ENCODE measurements at places on chromosomes 6 and 20.

- DNase-seq = no peak
- no peaks in the 10 kb centered on the region for H3K4me1 ChIP-seq
- H3K27ac ChIP-seq = no peak overlapping the region
These were observed 406.2 kb upstream of the NOX3 start for GRCh38 chr6:155861821-155862220.

DNA sequence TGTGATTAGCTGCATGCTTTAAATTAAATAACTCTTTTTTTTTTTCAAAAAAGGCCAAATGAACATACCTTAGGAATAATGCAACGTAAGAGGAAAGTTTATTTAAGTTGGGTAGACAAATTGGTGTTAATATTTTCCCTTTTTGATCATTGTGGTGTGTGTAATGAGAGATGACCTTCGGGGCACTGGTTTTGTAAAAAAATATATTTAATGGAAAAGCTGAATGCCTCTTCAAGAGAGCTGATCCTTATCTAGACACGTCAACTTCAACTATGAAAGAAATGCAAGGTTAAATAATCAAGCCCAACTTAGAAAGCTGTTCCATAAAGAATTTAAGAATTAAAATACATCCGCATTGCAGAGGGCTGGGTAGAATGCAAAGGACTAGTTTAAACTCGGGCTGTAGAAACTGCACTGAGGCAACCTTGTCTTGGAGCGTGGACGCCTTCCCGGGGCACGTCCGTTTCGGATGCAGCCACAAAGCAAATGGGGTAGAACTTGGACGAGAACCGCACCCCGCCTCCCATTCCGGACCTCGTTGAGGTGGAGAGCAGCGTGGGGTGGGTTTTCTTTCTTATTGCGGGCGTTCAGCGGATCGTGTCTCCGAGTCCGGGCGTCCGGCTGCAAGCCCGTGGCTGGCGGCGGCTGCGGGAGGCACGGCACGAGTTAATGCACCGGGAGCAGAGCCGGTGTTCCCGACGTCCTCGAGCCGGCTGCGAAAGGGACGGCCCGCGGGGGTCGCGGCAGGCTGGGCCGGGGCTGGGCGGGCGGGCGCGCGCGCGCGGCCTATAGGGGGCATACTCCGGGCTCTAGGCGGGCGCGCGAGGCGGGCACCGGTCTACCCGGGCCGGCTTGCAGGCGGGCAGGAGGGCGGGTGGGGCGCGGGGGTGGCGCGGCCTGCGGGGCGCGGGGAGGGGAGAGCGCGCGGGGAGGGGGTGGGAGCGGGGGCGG, 1.9 kb downstream of the JARID2 start:
- H3K27ac ChIP-seq = peak overlapping the region; percentile 96
- peak; percentile 39 for DNase-seq
- no peaks in the 10 kb centered on the region for H3K27me3 ChIP-seq
- peaks cover 23% of the 10 kb centered on the region for H3K36me3 ChIP-seq
- H3K4me3 ChIP-seq = peak overlapping the region; percentile 98

GRCh38 chr20:48335308-48336050, 492.3 kb downstream of the PREX1 start:
- no peak for DNase-seq
- H3K27me3 ChIP-seq = peaks cover 9% of the 10 kb centered on the region
- no peak overlapping the region for H3K4me3 ChIP-seq
- no peak overlapping the region for H3K27ac ChIP-seq
- H3K36me3 ChIP-seq = no peaks in the 10 kb centered on the region

DNA sequence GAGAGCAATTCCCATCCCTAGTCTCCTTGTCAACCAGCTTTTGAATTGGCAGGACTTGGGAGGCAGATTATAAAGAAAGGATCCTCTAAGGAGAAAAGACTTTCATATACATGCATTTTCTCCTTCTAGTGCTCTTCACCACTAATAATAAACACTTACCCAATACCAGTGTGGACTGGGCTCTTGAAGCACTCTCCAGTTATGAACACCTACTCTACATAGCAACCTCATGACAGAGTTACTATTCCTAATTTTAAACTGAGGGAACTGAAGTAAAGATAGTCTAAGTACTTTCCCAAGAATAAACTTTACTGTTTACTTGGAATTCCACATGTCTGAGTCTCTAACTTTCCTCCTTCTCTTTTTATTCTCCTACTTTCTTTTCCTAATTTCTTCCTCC, 4.8 kb downstream of the COL9A1 start:
- H3K4me3 ChIP-seq = no peak overlapping the region
- H3K36me3 ChIP-seq = no peaks in the 10 kb centered on the region
- peaks cover 2% of the 10 kb centered on the region for H3K27me3 ChIP-seq
- no peaks in the 10 kb centered on the region for H3K4me1 ChIP-seq
- no peak for DNase-seq

DNA sequence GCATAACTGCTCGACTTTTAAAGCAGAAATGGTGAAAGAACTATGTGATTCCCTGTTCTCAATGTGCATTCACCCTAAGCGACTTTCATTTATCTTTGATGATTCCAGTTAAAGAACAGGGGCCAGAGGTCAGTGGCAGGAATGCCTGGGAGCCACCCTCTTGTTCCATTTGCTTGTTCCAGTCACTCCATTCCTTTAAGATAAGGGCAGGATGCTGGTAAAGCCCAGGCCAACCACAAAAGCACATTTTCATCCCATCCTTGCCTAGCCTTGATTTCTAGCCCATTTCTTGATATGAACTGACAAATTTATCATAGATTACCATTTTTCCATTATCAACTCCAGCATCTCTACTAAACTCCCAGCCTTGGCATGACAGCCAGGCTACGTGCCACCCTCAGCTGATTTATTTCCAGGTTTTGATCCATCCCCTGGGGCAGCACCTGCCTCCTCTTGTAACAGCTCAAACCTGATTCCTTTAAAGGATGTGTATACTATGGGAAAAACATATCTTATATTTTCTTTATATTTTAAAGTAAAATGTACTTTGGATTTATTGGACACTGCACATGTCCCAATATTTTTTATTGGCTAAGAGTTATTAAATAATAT, 19.2 kb downstream of the HMGN3 start:
- H3K27ac ChIP-seq = no peak overlapping the region
- no peaks in the 10 kb centered on the region for H3K27me3 ChIP-seq
- peaks cover 6% of the 10 kb centered on the region for H3K36me3 ChIP-seq
- H3K4me3 ChIP-seq = no peak overlapping the region

DNA sequence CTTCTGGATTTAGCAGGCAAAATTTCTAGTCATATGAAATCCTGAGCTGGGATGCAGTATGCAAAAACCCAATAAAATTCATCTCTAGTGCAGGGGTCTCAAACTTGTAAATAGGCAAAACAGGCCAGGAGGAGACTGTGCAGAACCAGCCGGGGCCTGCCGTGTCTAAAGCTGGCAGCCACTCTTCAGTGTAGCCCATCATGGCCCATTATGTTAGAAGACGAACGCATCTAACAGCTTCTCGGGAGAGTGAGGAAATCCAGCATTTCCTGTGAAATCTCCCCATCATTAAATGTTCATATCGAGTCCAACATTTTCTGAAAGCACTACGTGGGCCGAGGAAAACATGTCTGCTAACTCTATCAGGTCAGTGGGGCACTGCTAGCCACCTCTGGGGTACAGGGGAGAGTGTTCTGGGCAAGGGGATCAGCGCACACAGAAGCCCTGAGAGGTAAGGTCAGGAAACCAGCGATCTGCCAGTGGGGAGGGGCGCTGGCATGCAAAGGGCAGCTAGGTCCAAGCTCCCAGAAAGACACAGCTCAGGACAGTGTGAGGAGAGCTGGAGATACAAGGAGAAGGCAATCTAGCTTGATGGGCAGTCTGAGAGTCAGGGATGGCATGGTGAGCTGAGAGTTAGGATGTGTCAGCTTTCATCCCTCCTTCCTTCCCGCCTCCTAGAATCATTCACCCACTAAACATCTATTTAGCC, 144.2 kb downstream of the PREX1 start:
- H3K27ac ChIP-seq = peak overlapping the region; percentile 14
- no peak overlapping the region for H3K4me3 ChIP-seq
- H3K27me3 ChIP-seq = no peaks in the 10 kb centered on the region
- DNase-seq = no peak

DNA sequence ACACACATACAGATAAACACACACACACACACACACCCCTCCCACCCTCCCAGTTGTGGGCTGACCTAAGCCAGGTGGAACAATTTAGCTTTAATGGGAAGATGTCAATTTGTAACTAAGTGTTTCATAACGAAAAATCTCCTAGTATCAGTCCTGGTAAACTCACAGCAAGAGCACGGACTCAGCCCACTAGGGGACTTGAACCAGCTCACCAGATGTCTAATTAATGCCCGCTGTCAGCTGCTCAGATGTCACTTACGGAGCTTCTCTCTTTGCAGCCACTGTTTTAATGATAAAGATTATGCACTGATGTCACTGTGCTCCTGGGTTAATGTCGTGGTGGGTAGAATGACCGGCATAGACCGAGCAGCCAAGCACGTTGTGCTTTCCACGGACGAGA, 116.6 kb upstream of the INSM1 start:
- no peaks in the 10 kb centered on the region for H3K36me3 ChIP-seq
- no peak overlapping the region for H3K27ac ChIP-seq
- peaks cover 2% of the 10 kb centered on the region for H3K27me3 ChIP-seq

DNA sequence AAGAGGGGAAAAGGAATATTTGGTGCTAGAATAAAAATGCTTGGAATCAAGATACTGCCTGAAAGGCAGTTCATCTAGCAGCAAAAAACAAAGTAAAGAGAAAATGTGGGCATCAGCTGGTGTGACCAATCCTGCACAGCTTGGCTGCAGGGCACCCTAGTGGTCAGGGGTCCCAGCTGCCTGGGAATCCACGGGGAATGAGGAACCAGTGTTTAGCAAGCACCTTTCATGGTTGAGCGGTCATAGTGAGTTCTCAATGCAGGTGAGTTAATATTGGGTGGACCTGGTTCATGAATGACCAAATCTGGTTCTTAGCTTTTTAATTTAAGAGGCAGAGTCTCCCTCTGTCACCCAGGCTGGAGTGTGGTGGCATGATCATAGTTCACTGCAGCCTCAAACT, 53.3 kb downstream of the CAP2 start:
- H3K4me1 ChIP-seq = no peaks in the 10 kb centered on the region
- H3K27ac ChIP-seq = no peak overlapping the region
- H3K36me3 ChIP-seq = no peaks in the 10 kb centered on the region
- H3K4me3 ChIP-seq = no peak overlapping the region
- H3K27me3 ChIP-seq = peaks cover 2% of the 10 kb centered on the region
- DNase-seq = no peak

DNA sequence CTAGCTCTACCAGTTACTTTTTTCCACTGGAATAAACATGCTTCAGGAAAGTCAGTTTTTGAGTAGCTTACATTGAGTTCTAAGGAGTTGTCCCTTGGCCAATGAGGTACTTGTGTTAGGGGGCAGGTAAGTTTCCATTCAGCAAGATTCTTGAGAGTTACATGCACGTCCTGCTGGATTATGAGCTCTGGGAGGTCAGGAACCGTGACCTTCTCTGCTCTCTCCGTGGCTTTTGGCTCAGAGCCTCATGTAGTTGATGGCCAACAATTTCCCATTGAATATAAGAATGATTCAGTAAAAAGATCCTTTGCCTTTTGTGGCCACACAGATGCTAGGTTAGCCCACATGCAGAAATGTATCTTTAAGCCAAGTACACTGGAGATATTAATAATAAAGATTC, 181.8 kb upstream of the RALGAPA2 start:
- no peaks in the 10 kb centered on the region for H3K4me1 ChIP-seq
- H3K36me3 ChIP-seq = no peaks in the 10 kb centered on the region
- no peak overlapping the region for H3K27ac ChIP-seq
- no peak overlapping the region for H3K4me3 ChIP-seq

- no peak overlapping the region for H3K4me3 ChIP-seq
- no peak for DNase-seq
- no peaks in the 10 kb centered on the region for H3K4me1 ChIP-seq
- H3K27me3 ChIP-seq = peaks cover 15% of the 10 kb centered on the region
These were observed 39.2 kb downstream of the FAM50B start for GRCh38 chr6:3888153-3888957.

- H3K4me1 ChIP-seq = peaks cover 45% of the 10 kb centered on the region
- H3K27me3 ChIP-seq = no peaks in the 10 kb centered on the region
- H3K27ac ChIP-seq = no peak overlapping the region
- no peak for DNase-seq
- peaks cover 13% of the 10 kb centered on the region for H3K36me3 ChIP-seq
These were observed 111.2 kb upstream of the SUPT3H start for GRCh38 chr6:45488889-45489288.

DNA sequence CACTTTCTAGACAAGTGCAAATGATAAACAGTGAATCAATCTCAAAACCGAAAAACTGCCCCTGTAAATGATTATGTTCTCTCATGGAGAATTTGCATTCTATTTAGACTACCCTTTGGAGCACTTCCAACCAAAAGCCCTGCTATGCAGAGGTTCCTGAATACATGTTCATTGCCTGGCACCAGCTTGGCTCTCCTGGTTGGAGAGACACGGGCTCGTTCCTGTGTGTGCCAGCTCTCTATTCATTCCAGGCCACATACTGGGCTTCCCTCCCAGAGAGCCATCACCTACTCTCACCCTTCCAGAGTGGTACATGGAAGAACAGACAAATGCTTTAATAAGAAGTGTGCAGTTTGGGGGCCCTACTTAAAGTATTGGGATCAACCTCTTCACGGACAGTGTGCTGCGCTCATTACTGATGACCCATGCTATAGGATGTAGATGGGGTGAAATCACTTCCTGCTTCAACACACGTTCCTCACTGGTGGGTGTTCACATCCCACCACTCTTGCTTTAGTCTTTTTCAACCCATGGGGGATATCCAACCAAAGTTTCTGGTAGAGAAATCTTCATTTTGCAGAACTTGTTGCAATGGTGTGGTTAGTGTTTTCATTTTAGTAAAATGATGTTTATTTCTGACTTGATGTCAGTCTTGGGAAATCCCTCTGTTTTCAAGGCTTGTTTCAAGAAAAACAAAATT, 38.5 kb upstream of the NAA20 start:
- no peak for DNase-seq
- H3K4me1 ChIP-seq = no peaks in the 10 kb centered on the region
- no peaks in the 10 kb centered on the region for H3K36me3 ChIP-seq
- peaks cover 9% of the 10 kb centered on the region for H3K27me3 ChIP-seq

- no peaks in the 10 kb centered on the region for H3K4me1 ChIP-seq
- no peaks in the 10 kb centered on the region for H3K27me3 ChIP-seq
- H3K27ac ChIP-seq = no peak overlapping the region
- no peak for DNase-seq
- H3K4me3 ChIP-seq = no peak overlapping the region
These were observed 68.8 kb downstream of the CDH4 start for GRCh38 chr20:61320691-61321425.

- H3K4me3 ChIP-seq = no peak overlapping the region
- no peak overlapping the region for H3K27ac ChIP-seq
- no peaks in the 10 kb centered on the region for H3K36me3 ChIP-seq
- peaks cover 53% of the 10 kb centered on the region for H3K27me3 ChIP-seq
- DNase-seq = no peak
These were observed 16.7 kb downstream of the TRAPPC3L start for GRCh38 chr6:116528780-116529179.

- H3K27me3 ChIP-seq = no peaks in the 10 kb centered on the region
- no peaks in the 10 kb centered on the region for H3K36me3 ChIP-seq
- no peak for DNase-seq
- H3K4me1 ChIP-seq = no peaks in the 10 kb centered on the region
- no peak overlapping the region for H3K4me3 ChIP-seq
These were observed 56.3 kb upstream of the PRL start for GRCh38 chr6:22353101-22353500.

Measured in activated T-helper 1 cell treated with anti-CD3 and anti-CD28 coated beads, Interleukin-12 subunit alpha, Interleukin-12 subunit beta, Interleukin-2, Interleukin-4 antibody, amounts not matched to agents 30 ng/mL and 10 ng/mL and 1 ng/mL, durations not matched to agents 14 hours and 24 hours and 36 hours (primary cell).